A172 (cell line): ENCODE measurements at places on chromosomes 3 and 15. TPM values are rescaled to one million over a fixed set of nuclear protein-coding genes. Genes with fewer than 3 reads are reported as not detected.

CCDC54 gene
- total RNA-seq, result not detected in 2 replicates

SLC28A2 gene
- total RNA-seq, result not detected in 2 replicates

PLA2G4B gene
- total RNA-seq, result 0.57 and 0.84 TPM in 2 replicates

KNG1 gene
- not detected in 2 replicates for total RNA-seq

FOXP1 gene
- total RNA-seq, result 10.3 and 16.1 TPM in 2 replicates

GPR149 gene
- not detected in 2 replicates for total RNA-seq

PTH1R gene
- total RNA-seq, result 2.8 and 4.9 TPM in 2 replicates

C3orf62 gene
- 0.41 and 0.67 TPM in 2 replicates for total RNA-seq

STAC gene
- total RNA-seq, result 1.1 and 1.2 TPM in 2 replicates

PIK3CB gene
- 11.6 and 12.1 TPM in 2 replicates for total RNA-seq

GOLGA6A gene
- not detected in 2 replicates for total RNA-seq

VPS8 gene
- 36.6 and 47.7 TPM in 2 replicates for total RNA-seq

CMTM8 gene
- total RNA-seq, result 3.4 and 3.5 TPM in 2 replicates

AAGAB gene
- total RNA-seq, result 64.6 and 78.1 TPM in 2 replicates

PP2D1 gene
- total RNA-seq, result not detected in 2 replicates

MNS1 gene
- 7.8 and 9.3 TPM in 2 replicates for total RNA-seq

RFT1 gene
- 27.0 and 33.6 TPM in 2 replicates for total RNA-seq

IL1RAP gene
- total RNA-seq, result 13.3 and 14.6 TPM in 2 replicates

GADL1 gene
- 0.02 TPM in 1 of 2 replicates, not detected in the other for total RNA-seq

GPR87 gene
- 0.77 TPM in 1 of 2 replicates, not detected in the other for total RNA-seq

ARGFX gene
- not detected in 2 replicates for total RNA-seq

IL5RA gene
- total RNA-seq, result not detected in 2 replicates

TGM4 gene
- total RNA-seq, result 0.10 and 0.65 TPM in 2 replicates

CCR2 gene
- total RNA-seq, result not detected in 2 replicates

GOLGA6L7 gene
- not detected in 2 replicates for total RNA-seq

ZNF385D gene
- total RNA-seq, result not detected in 2 replicates

EIF4G1 gene
- total RNA-seq, result 422 and 446 TPM in 2 replicates

FAM174B gene
- total RNA-seq, result 0.81 and 3.8 TPM in 2 replicates

EOMES gene
- 0.09 TPM in 1 of 2 replicates, not detected in the other for total RNA-seq

NOX5 gene
- not detected in 2 replicates for total RNA-seq

RAB6B gene
- total RNA-seq, result 0.33 and 1.3 TPM in 2 replicates
